Ovary (tissue), 10 donors: ENCODE measurements at places on chromosomes 7 and 10.

- DNase-seq, result no peak
Observed at GRCh38 chr7:85030893-85031292, 156.0 kb downstream of the SEMA3D start.

- DNase-seq, result no peak
Observed at GRCh38 chr7:50653126-50653864, 88.1 kb upstream of the DDC start.

- DNase-seq, result no peak
Observed at GRCh38 chr10:77192402-77192801, 445.2 kb downstream of the KCNMA1 start.

DNA sequence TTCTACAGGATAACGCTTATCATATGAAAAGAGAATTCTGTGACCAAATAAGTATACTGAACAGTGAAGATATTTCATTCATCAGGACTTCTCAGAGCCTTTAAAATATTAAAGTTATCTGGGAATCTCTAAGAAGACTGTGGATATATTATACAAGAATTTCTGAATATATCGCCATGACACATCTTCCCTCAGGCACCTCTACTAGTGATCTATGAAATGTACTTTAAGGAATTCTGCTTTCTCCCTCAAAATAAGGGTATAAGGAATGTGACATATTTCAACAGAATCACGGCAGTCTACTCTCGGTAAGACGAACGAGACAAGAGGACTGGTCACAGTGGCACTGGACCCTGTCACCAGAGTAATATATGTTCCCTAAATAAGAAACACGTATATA lies 504.2 kb upstream of the PHF14 start:
- no peak for DNase-seq

- DNase-seq, result no peak
Observed at GRCh38 chr10:1198453-1199344, 142.5 kb downstream of the WDR37 start.

GRCh38 chr7:85222522-85222921 lies 35.7 kb upstream of the SEMA3D start:
- DNase-seq, result no peak

- DNase-seq, result peak; percentile 16
Observed at GRCh38 chr7:51316666-51317581, at the start of gene COBL. Gene COBL (minus strand): TSS chr7:51316809. CDS start chr7:51316633, 176 bp downstream.

DNA sequence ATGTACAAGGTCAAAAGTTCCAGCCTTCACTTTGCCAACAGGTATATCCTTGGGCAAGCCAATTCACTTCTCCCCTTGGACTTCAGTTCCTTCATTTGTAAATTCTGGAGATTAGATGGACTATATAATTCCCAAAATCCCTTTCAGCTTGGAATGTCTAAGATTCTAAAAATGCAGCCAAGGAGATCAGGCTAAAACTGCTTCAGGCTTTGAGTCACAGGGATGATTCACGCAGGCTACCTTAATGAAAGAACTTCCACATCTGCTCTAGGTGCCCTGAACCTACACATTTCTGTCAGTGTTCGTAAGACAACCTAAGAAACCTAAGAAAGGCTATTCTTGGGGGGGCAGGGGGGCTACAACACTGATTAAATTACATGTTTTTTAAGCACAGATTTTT lies 7.1 kb downstream of the CPVL start:
- DNase-seq, result no peak
